T-helper 1 cell (primary cell): ENCODE measurements at places on chromosomes 1 and 21.

- no peak for DNase-seq
These were observed 14.5 kb downstream of the CNST start for GRCh38 chr1:246580497-246581370.

GRCh38 chr1:63046539-63046938 is 262.6 kb downstream of the ATG4C start:
- no peak for DNase-seq

DNA sequence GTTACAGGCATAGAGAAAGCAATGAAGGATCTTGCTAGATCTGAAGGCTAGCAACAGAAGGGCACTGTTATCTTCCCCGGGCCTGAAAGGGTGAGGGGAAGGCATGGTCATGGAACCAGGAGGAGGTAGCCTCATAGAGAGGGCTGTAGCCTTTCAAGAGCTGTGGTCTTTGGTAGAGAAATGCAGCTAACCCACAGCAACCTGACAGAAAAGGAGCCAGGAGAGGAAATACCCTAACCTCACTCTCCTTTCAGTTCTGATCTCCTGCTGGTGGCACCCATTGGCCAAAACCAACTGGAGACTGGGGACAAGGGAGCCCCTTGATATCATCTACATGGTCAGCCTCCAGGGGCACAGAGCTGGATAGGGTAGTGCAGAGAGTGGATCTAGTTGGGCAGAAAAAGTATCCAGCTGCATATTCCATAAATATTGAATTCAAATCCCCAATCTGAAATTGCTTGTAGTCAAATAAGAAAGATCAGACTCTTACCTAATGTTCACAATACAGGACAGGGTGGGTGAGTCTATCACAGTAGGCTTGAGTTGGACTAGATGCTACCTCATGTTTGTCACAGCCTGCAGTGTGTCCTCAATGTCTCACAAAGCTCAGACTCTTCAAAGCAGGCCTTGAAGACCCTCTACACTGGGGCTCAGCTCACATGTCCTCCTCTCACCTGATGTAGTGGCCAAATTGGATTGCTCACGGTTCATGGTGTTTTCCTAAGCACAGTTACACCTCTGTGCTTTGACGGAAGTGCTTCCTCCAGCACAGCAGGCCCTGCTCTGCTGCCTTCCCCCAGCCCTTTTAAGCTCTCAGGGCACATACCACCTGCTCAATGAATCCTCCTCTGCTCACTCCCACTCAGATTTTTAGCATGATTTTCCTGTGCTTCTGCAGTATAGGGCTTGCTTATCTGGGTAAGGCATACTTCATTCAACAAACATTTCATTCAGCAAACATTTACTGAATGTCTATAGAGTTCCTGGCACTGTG is 74.1 kb upstream of the JUN start:
- DNase-seq = no peak

DNA sequence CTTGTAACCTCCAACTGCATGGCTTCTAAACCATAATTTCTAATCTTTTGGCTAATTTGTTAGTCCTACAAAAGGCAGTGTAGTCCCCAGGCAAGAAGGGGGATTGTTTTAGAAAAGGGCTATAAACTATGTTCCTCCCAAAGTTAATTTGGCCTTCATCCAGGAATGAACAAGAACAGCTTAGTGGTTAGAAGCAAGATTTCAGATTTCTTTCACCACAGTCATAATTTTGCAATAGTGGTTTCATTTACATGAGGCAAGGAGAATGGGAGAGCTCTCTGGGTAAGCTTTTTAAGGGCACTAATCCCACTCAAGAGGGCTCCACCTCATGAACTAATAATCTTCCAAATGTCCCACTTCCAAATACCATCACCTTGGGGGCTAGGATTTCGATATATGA is 1353.9 kb downstream of the NCAM2 start:
- no peak for DNase-seq

DNA sequence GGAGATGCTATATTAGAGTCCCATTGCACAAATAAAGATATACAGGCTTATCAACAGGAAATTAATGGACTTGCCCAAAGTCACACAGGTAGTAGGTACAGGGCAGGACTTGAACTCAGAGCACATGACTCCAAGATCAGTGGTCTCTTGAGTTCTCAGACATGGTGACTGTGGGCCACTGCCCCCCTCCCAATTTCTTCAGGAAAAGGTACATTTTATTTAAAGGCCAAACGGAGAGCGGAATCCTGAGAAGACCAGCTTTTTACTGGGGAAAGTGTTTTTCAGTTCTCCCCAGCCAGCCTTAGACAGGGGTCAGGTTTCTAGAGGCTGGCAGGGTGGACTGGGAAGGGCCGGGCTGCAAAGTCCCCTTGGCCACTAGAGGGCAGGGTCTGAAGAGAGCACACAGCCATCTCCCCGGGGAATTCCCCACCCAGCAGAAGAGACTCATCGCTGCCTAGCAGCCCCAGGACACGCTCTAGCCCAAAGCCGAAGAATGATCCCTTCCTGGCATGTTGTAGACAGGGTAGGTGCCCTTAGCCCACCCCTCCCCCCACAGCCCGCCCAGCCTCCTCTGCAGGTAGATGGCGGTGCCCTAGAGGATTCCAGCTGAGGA is 29.7 kb downstream of the ACP6 start:
- peak; percentile 72 for DNase-seq
